Stimulated activated CD8-positive, alpha-beta memory T cell treated with anti-CD3 and anti-CD28 coated beads, Interleukin-7, amount 100 ng/mL, for 4 hours (primary cell): ENCODE measurements at places on chromosomes 2 and 18.

GRCh38 chr18:33749834-33750233, 171.8 kb downstream of the ASXL3 start:
- DNase-seq, result no peak

- DNase-seq, result no peak
Measured at GRCh38 chr18:50614838-50615237, 55.0 kb downstream of the MAPK4 start.

- DNase-seq, result no peak
Measured at GRCh38 chr2:166784296-166784946, 103.9 kb upstream of the XIRP2 start.

GRCh38 chr2:87403893-87404175, 344.1 kb upstream of the PLGLB2 start:
- DNase-seq, result no peak

GRCh38 chr2:197777823-197778407, 7.2 kb downstream of the BOLL start:
- DNase-seq, result no peak

GRCh38 chr2:236168110-236169080, at the start of gene GBX2:
TSS of gene GBX2 (minus strand) at chr2:236168386. CDS start at chr2:236167971, 415 bp downstream.
- no peak for DNase-seq

GRCh38 chr2:33313039-33313438, 163.4 kb upstream of the RASGRP3 start:
- no peak for DNase-seq

- no peak for DNase-seq
Measured at GRCh38 chr2:199770716-199771115, 80.3 kb downstream of the FTCDNL1 start.

DNA sequence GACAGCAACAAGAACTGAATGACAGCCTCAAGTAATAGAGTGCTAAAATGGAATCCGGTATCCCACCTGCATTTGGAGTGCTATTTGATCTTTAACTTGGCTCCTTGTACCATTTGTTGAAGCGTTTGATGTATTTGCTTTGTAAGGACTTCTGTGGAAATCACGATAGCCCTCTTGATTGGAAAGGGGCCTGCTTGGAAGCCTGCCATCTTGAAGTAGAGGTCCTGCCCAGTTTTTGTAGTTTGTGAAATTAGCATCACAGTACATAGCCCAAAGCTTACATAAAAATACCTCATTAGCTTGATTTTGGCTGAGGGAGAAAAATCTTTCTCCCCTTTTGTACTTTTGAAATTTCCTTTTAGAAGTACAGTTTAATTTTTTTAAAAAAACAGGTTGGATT, 2.7 kb downstream of the CDCA7 start:
- DNase-seq, result no peak

- DNase-seq, result no peak
Measured at GRCh38 chr2:23824777-23825212, 102.1 kb downstream of the ATAD2B start.

DNA sequence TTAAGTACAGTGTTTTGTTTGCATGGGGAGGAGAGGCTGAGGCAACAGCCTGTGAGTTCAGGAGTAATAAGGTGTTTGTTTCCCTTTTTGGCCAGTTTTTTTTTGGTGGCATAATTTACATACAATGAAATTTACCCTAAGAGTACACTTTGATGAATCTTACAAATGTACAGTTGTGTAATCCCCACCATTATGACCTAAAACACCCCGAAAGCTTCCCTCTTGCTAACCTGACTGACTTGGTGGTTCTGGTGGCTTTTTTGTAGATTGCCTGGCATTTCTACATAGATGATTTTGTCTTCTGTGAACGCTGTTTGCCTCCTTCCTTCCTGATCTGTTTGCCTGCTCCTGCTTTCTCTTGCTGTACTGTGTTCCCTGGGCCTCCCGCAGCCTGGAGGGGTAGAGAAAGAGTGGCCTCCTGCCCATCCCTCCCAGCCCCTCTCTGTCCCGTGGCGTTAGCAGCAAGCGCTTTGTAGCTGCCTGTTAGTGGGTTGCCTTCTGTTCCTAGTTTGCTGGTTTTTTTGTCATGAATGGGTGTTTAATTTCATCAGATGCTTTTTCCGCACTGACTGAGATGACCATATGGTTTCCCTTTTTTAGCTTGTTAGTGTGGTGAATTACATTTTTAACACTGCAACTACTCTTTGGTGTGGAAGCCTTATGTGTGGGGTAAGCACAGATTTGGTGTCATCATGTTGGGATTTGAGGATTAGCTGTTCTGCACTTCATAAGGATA, 32.1 kb downstream of the ASAP2 start:
- DNase-seq, result no peak

DNA sequence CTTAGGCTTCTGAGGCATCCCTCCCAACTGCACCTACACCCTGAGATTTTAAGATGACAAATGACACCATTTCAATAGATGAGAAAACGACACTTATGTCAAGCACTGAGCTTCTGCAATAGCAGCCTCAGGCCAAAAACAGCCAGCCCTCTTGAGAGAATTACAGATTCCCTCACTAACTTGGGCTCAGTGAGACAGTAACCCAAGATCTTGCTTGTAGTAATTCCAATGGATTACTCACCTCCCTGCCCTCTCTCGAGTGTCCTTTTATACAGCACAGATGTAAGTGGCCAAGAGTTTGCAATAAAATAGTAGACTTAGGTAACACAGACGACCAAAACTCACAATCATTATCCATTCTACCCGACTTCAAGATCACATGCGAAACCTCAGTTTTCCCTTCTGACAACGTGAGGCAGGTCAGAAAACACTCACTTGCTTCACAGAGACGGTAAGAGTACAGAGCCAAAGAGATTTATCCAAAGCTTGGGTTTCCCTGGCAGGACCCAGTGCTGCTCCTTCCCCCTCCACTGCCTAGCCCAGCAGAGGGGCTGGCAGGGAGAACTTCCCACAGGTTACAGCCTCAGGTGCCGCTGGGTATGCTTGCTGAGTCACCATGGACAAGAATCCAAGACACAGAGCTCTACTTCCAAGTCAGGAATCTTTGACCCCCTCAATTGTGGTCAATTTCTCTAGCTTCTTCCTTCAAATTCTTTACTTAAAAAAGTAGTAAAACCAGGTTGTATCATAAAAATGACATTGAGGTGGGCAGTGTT, 181.4 kb downstream of the MYO5B start:
- no peak for DNase-seq

DNA sequence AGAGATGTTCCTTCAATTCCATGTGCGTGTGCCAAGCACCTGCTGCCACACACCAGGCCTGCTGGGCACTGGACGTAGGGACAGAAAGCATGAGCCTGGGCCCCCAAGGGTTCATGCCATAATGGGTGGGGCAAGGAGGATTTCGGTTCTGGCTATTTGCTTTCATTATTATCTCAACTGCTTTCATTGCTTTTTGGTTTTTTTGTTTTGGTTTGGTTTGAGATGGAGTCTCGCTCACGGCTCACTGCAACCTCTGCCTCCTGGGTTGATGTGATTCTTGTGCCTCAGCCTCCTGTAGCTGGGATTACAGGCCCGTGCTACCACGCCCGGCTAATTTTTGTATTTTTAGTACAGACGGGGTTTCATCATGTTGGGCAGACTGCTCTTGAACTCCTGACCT, 57.2 kb downstream of the SF3B1 start:
- no peak for DNase-seq
